ENCODE measurements at places on chromosomes 5 and 9. TPM values are rescaled to one million over a fixed set of nuclear protein-coding genes. Genes with fewer than 3 reads are reported as not detected.

The PCDHB12 gene
- total RNA-seq, result not detected

DNA sequence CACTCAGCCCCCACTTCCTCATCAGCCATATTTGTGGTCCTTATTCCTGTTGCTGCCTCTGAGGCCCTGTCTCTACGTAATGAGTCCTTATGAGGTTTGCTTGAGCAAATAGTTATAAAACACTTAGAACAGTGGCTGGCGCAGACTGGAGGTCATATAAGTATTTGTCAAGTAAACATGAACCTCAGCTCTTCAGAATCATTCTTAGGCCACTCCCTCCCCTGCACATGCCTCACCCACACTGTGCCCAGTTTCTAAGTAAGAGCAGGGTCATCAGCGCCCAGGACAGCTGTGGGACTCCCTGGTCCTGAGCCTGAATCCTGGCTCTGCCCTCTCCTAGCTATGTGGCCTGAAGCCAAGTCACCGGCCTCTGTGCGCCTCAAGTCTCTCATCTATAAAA is 4.0 kb downstream of the ST6GALNAC4 start:
- no peak for DNase-seq

DNA sequence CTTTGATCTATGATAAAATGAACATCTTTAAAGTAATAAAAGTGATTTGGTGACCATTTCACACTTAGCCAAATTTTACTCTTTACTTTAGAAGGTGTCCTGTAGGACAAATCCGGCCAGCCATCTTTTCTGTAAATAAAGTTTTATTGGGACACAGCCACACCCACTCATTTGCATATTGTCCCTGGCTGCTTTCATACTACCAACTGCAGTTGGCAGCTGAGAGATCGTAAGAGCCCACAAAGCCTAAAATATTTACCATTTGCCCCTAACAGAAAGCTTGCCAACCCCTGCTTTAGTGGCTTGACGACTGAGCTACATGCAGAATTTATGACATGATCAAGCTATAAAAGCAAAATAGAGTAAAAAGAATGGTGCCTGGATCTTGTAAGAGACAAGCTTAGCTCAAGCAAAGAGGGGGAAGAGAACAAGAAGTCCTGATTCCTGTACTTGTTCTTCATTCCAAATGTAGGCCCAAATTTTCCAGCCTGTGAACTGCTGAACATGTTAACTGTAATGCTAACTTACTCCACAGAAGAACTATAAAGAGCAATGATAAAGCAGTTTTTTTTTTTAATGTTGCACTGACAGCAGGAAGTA is 7.4 kb upstream of the FBXO10 start:
- DNase-seq, result no peak

DNA sequence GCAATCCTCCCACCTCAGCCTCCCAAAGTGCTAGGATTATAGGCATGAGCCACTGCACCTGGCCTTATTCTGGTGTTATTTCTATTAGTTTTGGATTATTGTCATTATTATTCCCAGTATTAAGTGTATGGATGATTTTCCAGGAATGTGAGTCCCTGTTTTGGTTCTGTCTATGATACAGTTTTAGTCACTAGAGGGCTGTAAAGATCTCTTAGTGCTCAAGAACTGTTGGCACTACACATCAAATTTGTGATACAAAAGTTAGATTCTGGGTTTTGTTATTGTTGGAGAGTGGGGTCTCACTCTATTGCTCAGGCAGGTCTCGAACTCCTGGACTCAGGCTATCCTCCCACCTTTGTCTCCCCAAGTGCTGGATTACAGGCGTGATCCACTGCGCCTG is 12.1 kb downstream of the CCL28 start:
- DNase-seq, result no peak

- DNase-seq, result no peak
Observed at GRCh38 chr9:82052081-82052480, 63.5 kb downstream of the SPATA31D1 start.

- DNase-seq, result no peak
Observed at GRCh38 chr5:103450333-103451061, 112.1 kb downstream of the NUDT12 start.

DNA sequence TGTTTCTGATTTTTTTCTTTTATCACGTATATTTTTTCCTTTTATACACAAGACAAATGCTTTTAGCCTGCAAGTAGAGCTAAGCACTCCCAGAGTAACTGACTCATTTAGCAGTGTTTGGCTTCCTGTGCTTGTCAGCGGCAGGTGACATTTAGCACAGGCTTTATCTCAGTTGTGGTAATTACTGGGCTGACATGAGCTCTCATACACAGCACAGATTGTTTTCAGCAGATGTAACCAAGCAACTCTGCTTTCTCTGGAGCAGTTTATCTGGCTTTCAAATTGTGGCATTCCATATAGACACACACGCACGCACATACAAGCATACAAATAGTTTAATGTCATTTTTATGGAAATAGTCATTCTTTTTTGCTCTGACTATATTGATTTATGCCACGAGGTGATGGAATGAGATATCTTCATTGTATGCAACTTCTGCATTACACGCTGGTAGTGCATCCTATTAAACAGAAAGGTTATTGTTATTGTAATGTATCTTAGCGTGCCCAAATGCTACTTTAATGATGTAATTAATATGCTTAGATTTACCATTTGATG is 379.0 kb upstream of the GRAMD2B start:
- DNase-seq, result no peak

DNA sequence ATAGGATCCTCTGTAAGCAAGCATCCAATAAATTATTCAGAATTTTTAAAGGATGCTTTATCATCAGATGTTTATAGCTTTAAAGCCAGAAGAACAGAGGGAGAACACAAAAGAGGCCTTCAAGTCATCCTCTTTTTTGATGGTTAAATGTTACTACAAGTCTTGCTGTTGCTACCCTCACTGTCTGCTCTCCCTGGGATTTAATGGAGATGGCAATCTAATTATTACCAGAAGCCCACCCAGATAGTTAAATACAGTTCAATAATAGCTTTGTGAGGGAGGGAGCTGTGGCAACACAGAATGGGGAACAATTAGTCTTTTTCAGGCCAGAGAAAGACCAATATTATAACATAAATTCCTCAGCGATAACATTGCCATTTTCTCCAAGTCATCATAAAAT is 87.0 kb upstream of the ACTBL2 start:
- no peak for DNase-seq

- no peak for DNase-seq
Observed at GRCh38 chr9:76490249-76490990, 31.4 kb downstream of the GCNT1 start.

The GPSM1 gene
- 10.8 TPM for total RNA-seq

DNA sequence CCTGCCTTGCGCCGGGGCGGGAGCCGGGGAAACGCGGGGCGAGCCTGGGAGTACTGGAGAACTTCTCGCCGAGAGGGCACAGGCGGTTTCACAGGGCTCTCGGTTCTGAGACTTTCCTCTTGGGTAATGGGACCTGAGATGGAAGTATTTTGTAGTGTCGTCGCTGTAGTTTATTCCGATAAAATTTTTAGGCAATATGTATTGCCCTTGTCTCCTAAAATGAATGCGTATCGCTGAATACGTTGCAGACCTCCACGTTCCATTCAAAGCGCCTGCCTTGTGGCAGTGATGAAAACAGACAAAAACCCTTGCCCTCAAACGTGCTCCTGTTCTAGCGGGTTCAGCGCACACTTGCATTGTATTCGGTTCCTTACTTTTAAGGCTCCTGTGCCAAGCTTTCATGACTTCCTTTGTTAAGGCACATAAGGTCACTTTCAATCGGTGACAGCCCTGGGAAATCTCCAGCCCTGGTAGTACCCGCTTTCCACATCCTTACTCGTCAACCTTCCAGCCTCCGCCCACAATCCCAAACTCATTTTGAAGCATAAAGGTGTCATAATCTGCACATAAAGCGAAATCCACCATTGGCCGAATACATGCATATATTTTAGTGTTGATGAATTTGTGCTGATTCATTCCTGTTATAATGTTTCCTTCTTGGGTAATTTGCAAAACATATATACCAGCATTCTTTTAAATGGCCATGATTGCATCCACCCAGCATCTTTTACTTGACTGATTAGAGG is 694 bp downstream of the RMI1 start:
- DNase-seq, result peak; percentile 52

The KIAA0825 gene
- total RNA-seq, result 1.1 TPM

- no peak for DNase-seq
Observed at GRCh38 chr5:107359033-107359915, 311.5 kb downstream of the EFNA5 start.

DNA sequence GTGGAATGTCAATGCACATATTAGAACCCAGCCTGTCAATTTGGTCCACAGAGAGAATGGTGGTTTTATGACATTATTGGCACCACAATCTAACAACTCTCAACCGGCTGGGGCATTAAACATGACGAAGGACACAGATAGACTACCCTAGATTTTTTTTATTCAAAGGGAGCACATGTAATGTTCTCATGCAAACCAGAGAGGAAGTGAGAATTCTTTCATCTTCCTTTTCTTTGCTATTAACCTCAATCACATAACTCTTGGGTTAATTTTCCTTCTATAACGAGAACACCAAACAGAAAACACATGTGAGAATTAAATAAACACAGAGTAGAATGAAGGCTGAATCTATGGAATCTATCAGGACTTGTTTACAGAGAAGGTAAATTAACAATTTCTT is 94.9 kb upstream of the TNC start:
- DNase-seq, result no peak

DNA sequence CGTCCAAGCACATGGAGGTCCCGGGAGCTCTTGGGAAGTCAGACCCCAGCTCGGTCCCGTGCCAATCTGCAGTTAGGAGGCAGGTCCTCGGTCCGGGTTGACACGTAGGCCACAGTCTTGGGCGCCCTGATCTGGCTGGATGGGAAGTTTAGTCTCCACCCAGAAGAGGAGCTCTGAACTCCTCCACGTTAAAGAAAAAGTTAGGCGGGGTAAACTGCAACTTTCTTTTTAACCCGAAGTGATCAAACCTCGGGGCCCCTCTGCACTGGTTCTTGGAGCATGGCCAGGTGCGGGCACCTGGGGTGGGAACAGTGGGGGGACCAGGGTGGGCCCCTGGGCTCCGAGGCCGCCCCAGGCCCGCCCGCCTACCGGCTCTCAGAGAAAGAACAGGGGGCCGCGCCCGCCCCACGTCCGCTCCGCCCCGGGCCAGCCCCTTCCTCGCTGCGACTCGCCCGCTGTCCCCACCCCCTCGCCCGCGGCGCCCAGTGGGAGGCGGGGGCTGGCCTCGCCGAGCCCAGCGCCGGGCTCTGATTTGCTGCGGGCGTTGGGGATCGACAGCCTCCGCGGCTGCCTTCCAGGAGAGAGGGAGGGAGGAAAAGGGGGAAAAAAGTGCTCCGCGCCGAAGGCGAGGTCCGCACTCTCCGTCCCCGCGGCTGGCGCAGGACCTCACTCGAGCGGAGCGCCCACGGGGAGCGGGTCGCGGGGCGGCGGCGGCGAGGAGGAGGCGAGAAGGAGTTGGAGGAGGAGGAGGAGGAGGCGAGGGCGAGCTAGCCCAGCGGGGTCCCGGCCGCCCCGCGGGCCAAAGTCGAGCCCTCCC is at the start of gene COL5A1:
Gene COL5A1, plus strand, starts transcription at position 631 of the 817 bp plus-strand sequence. CDS start 385 bp downstream, outside the sequence.
- DNase-seq, result peak; percentile 62

The CMYA5 gene
- 0.25 TPM for total RNA-seq

- no peak for DNase-seq
Observed at GRCh38 chr5:95401626-95402025, 10.5 kb downstream of the FAM81B start.

DNA sequence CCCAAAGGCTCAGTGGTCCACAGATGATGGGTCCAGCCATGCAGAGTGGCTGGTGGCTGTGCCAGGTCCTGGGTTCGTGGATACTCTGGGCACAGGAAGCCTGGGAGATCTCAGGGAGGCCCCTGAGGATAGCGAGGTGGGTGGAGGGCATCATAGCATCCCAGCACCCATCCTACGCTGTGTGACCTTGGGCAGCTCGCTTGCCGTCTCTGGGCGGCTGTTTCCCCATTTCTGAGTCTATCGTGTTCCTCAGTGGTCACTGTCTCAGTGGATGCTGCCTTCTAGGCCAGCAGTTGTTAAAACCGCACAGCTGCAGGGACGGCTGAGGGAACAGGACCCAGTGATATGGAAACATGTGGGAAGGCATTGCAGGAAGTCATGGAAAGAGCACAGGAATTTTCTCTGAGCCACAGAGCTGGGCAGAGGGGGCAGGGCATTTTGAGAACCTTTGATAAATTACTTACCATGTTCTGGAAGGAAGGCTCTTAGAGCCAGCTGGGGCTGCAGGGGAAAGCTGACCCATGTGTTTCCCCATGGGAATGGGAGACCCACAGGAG is 86.4 kb upstream of the COL5A1 start:
- no peak for DNase-seq

DNA sequence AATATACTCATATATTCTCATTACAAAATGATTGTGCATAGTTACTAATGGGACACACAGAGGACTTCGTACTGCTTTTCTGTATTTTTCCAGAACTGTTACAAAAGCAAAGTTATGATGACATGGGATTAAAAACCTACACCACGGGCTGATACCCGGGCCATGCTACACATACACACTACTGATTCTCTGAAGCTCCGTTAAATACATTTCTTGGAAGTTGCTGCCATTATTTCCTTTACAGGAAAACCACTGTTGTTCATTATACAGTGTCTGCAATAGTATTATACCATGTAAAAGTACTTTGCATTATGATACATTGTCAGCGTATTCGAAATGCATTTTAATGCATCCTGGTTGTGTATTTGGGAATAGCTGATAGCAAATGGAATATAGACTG is 32.5 kb downstream of the EBF1 start:
- DNase-seq, result no peak

DNA sequence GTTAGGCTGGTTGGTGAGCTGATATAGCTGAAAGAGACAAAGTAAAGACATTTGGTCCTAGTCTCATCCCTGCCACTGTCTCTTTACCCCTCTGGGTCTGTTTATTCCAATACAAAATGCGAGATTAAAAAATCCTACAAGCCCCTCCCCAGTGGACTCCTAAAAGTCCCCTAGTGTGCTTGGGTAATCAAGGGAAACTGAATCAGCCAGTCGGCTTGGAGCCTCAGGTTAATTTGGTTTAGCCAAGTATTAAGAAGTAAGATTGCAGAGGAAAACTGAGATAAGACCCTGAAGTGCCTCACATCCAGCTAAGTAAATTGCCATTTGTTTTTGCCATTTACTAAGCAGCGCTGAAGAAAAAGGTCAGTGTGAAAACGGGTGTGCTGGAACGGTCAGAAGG is 10.4 kb downstream of the NIM1K start:
- no peak for DNase-seq

- no peak for DNase-seq
Observed at GRCh38 chr9:92715488-92716231, 45.7 kb upstream of the IPPK start.

DNA sequence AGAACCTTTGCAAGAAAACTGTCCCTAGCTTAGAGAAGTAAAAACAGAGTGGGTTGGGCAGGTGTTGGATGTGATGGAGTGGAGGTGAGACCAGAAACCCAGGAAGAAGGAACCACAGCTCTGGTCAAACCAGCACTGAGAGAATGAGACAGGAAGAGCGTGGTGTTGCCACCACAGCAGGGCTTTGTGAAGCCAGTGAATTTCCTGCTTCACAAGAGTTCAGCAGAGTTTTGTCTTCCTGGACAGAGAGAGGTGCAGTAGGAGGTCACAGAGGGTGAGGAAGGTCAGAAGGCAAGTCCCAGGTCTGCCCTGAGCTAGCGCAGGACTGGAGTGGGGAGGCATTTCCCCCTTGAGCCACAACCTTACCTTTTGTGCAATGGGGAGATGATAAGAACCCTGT is 2306.2 kb upstream of the ACO1 start:
- no peak for DNase-seq

The SLC46A2 gene
- not detected for total RNA-seq

- no peak for DNase-seq
Observed at GRCh38 chr9:79644601-79645000, 72.8 kb downstream of the TLE4 start.

The CCDC192 gene
- not detected for total RNA-seq

Measured in activated CD4-positive, alpha-beta T cell treated with anti-CD3 and anti-CD28 coated beads for 36 hours (primary cell).